AML-193 (cell line): ENCODE measurements at places on chromosomes 5 and 9.
A peak's percentile ranks its signal among the peaks of the same experiment; 100 is the strongest.

DNA sequence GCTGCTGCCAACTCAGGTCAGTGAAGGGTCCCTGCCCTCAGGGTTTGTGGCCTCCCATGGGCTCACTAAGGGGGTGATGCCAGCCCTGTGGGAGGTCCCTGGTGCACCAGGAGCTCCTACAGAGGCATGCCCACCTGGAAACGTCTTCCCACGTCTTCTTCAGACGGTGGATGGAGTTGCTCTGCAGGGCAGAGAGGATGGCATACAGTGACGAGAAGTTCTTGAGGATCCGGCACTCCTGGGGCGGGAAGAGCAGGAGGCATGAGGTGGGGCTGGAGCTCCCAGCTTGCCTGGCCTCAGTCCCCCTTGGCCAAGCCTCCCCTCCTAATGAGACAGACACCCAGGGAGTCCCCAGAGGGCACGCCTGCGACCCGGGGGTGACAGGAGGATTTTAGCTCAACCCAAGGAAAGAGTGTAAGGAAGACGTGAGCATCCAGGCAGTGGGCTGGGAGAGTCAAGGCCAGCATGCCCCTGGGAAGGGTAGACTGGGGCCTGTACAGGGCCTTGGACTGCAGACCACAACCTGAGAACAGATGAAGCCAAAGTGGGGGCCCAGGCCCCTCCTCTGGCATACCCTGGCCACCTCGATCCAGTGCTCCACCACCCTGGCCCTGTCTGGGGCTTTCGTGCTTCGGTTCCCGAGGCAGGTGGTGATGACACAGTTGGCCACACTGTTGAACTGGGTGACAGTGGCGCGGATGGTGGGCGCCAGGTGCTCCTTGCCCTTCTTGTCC is 14.4 kb downstream of the RALGDS start:
- DNase-seq: no peak

- DNase-seq: no peak
Observed at GRCh38 chr5:6574111-6574510, 58.7 kb downstream of the NSUN2 start.

GRCh38 chr9:120377268-120378159 is 202.5 kb downstream of the CDK5RAP2 start:
- DNase-seq: no peak

DNA sequence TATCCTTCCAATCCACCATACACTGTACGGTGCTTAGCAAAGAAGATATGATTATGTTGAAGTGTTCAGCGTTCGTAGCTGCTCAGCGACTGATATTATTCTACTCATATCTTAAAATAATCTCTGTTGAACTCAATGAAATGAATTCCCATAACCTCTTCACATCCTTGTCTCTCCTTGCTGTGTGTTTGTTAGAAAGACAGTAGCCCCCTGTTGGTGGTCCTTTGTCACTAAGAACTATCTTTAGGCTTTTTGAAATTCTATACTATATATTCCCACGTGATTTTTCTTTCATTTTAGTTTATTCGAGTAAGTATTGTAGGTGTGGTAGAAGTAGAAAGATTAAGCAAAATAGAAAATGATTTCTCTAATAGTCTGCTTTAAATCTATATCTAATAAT is 762.8 kb upstream of the WWC1 start:
- no peak for DNase-seq

DNA sequence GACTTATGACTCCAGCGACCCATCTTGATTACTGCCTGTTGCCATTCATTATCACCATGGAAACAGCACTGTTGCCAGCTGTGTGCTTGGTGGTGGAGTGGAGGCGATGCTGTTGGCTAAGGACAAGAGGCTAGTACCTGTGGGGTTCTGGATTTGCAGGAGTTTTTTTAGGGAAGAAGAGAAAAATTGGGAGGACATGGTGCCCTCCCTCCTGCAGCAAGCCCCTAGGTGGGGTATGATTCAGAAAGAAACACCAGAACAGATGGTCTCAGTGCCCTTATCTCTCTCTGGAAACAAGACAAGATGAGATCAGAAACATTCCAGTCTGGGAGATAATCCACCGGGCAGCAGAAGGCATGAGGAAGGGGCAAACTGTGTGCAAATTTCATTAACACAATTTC is 87.8 kb upstream of the TLR4 start:
- no peak for DNase-seq

DNA sequence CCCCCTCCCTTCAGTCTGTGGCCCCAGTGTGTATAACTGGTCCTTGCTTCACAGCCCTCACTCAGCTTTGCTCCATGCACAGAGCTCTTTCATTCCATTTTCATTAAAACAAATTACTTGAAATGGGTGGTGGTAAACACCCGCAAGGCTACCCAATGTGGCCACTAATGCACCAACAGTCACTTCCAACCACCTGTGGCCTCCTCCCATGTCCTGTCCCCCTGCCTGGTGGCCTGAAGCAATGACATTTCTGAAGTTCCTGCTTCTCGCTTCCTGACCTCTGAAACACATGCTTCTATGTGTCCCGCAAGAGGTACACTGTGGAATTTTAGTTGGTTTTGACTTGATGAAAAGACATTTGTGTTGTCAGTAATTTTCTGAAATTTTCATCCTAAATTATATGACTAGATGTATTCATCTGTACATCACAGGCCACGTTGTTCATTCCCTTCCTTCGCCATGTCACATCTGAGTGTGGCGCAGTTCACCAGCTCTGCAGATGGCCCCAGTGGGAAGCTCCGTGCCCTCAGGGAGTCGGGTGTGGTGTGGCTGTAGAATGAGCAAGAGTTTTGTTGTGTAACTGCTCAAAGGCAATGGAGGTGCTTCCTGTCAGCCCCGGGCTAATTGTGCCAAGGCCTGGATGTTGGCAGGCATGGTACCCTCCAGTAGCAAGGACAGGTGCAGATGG is 9.6 kb downstream of the ROPN1L start:
- peak; percentile 60 for DNase-seq

DNA sequence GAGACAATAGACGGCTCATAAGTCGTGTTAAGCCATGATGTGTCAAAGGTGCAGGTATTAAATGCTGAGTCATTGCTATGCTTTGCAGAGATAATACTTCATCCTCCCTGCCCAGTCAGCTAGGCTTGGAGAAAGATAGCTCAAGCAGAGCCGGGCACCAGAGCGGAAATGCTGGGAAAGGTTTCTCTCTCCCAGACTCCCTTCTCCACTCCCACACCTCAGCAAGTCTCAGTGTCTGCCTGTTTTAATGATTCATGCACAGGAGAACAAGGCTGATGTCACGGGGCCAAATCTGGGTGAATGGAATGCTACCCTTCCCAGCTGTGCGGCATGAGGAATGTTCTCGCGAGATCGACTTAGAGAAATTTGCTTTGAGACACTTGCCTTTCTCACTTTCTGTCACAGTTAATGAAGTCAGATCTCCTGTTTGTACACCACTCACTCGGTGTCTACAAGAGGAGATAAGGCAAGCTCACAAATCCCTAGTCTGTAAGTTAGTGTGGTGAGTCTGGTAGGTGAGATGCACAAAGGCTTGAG is 204.4 kb downstream of the EFNA5 start:
- DNase-seq: no peak
